AG04449 (cell line): ENCODE measurements at places on chromosomes 6 and 20.

GRCh38 chr6:37004044-37004980 lies 1.1 kb upstream of the FGD2 start:
- DNase-seq: no peak

DNA sequence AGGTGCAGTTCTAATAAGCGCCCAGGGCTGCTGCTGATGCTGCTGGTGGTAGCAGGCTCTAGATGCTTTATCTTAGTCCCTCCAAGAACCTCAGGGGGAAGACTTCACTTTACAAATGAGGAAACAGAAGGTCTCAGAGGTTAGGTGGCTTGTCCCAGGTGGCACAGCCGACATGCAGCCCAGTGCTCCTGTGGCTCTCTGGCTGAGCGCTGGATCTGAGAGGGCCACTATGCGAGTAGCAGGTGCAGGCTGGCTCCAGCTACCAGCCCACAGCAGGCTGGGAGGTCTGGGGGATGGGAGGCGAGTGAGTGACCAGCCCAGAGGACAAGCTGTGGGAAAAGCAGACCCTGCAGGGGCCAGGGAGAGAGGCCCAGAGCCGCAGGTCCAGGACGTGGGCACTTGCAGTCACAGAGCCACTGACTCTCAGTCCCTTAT lies 90.9 kb downstream of the PRND start:
- no peak for DNase-seq

DNA sequence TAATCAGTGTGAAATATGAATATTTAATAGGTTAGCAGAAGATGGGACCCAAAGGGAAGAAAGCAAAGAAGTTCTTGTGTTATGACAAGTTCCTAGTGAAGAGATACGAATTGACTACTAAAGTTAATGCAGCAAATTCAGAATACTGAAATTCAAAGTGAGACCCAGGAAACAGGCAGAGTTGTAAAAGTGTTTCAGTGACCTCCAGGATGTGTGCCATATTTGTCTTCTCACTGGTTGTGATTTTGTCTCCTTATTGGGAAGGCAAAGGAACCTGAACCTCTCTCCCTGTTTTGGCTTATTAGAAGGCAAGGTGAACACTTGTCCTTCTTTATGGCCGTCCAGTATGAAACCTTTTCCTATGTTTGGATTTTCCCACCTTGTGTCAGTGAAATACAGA lies 51.8 kb upstream of the DTNBP1 start:
- DNase-seq: no peak

DNA sequence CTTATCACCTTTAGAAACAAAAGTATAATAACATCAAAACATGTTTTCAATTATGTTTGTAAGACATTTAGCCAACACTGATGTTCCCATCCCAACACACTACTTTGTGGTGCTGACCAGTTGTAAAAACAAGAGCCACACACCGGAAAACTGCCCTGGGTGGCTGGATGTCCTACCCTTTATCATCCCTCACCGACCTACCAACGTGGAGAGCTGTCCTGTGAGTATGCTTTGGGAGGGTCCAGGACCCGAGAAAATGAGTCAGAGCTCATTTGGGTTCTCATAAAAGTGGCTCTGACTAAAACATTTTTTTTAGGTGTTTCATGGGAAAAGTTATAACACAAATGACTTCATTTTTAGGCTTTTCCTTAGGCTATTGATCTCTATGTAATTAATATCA lies 29.3 kb upstream of the CTAGE9 start:
- no peak for DNase-seq

- no peak for DNase-seq
These were observed 38.2 kb downstream of the C6orf132 start for GRCh38 chr6:42104095-42104803.

DNA sequence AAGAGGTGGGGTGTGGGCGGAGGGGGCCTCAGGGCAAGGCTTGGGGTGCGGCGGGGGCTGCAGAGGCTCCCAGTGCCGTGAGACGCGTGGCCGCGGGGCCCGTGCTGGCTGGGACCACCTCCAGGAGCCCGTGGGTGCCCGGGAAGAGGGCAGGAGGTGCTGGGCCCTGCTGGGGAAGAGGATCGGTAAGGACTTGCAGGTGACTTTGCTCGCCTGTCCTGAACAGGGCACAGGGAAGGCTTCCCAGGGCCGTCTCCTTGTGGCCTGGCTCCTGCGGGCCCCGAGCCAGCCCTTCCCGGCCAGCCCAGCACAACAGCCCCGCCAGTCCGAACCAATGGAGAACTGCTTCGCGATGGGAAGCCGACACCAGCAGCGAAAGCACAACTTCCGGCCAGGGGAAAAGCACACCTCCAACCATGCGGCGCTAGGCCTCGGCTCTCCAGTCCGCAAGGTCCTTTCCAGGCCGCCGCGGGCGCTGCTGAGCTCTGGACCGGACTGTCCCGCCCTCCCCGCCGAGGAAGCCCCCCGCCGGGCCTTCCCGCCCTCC lies 32.3 kb downstream of the IRF4 start:
- DNase-seq: no peak

DNA sequence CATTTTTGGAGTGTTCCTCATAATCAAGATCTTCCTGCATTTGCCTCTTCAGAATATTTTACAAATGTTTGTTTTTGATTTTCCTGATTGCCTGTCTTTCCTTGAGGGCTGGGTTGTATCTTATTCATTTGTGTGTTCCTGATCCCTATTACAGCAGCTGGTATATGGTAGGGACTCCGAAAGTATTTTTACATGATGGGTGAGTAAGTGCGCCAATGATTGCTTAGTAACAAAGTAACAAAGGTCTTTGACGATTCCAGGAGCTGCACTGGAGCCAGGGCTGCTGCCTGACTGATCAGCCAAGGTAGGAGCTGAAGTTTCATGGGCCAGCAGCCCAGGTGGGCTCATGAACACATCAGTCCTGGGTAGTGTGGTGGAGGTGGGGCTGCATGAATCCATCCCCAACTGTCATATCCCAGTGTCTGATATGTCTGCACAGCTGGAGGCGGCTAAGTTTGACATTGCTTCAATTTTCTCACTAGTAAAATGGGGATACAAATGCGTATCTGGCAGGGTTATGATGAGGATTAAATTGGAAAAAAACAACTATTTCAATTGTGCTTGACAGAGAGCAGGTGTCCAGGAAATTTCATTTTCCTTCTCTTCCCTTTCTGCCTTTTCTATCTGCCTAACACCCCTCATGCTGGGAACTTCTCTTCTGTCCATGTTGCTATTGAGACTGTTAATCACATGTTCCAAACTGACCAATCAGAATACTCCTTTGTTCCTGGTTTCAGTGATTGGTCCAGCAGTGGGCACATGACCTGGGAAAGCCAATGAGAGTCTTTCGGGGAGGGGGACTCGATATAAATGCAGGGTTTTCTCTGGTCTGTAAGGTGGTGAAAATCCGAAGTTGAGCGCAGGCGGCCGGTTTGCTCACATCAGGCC lies 90.7 kb downstream of the CDH26 start:
- DNase-seq: no peak

GRCh38 chr6:44859901-44860410 lies 468.2 kb upstream of the RUNX2 start:
- no peak for DNase-seq

DNA sequence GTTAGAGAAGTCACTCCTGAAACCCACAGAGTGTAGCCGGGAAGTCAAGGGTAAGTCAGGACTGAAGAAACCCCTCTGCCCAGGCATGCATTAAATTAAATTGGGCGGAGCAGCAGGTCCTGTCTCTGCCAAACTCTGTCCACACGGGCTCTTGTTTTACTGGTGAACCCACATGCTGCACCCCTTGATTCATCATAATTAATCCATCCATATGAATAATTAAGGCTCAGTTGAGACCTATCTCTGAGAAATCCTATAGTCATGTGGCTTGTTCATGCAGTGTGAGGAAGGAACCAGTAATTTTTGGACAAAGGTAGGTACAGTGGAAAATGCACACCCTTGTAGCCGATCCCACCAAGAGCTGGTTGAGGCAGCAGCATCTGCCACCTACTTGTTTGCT lies 43.0 kb downstream of the PXDC1 start:
- DNase-seq: no peak

- DNase-seq: no peak
These were observed 16.8 kb downstream of the MRS2 start for GRCh38 chr6:24419526-24419925.

DNA sequence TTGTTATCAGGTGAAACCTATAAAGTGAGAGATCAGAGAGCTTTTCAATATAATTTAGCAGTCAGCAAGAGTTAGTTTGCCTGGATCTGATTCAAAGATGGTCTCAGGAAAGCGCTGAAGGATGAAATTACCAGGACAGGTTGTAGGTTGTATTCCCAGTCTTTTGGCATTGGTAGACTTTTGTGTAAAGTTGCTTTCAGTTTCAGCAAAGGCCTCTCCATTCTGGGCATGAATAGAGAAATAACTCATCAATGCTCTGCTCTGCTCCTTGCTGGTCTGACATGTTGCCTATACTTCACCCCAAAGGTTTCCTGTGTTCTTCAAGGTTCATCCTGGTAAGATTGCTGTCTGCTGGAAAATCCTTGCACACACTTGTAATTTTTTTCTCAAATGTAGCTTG lies 714.8 kb downstream of the EPM2A start:
- DNase-seq: no peak

- DNase-seq: no peak
These were observed 51.7 kb downstream of the VSTM2L start for GRCh38 chr20:37954626-37955025.

DNA sequence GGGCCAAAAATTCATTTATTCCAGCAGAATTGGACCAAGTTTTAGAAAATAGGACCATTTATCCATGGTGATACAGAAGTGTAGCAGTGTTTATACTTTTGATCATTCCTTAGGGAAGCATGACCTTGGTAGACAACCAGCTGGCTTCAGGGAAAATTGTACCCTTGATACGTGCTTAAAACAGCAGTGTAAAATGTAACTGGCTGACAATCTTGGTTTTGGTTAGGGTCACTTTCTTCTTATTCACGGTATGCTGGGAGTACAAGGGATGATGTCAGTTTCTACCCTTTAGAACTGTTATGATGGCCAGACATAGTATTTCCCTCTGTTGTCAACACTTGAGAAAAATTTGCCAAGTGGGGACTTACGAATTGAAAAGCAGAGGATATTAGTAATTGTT lies 157.1 kb downstream of the BCKDHB start:
- DNase-seq: no peak

DNA sequence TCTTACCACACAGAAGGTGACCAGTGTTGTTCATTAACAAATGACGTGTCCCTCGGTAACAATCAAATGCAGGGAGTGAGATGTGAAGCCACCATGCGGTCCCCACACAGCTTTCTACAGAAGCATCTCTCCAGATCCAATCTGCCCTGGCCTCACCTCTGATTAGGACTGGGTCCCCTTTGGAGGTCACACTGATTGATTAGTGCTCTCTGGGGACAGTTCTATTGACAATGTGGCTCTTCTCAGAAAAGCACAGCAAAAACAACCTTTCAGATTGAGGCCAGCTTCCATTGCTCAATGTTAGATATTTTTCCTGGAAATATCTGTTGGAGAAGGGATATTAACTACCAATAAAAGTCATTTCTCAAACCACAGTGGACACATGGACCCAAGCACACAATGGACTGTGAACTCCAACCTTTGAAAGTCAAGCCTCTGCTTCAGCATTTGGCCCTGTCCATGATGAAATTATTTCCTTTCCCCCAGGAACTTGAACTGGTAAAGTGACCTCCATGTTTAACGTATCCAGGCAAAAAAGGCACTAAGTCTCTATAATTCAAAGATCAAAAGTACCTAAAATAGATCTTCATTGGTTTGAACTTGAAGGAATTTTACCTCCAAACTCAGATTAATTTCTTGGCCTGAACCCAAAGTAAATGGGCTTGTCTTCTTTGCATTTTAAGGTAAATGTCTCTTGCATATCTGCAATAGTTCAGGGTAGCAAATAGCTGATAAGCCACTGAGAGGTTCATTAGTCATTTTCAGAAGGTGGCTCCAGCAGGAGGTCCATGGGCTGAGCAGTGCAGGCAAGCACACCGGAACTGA lies 118.5 kb downstream of the FOXA2 start:
- DNase-seq: no peak
